ENCODE measurements at places on chromosomes 5 and 9.

DNA sequence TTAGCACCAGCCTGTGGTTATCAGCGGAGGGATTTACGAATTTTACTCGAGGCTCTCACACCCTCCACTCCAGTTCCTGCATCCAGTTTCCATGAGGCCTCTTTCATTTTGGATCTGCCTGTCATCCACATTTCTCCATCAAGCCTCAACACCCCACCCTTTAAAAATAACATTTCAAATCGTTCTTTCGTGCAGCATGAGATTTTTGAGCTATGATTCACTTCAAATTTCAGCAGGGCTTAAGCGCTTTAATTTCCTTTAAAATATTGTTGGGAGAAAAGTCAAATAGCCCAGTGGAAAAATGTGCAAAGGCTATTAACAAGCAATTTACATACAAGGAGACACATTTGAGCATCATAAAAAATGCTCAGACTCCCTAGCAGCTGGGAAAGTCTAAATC, 103.2 kb downstream of the MSX2 start:
- DNase-seq = no peak

DNA sequence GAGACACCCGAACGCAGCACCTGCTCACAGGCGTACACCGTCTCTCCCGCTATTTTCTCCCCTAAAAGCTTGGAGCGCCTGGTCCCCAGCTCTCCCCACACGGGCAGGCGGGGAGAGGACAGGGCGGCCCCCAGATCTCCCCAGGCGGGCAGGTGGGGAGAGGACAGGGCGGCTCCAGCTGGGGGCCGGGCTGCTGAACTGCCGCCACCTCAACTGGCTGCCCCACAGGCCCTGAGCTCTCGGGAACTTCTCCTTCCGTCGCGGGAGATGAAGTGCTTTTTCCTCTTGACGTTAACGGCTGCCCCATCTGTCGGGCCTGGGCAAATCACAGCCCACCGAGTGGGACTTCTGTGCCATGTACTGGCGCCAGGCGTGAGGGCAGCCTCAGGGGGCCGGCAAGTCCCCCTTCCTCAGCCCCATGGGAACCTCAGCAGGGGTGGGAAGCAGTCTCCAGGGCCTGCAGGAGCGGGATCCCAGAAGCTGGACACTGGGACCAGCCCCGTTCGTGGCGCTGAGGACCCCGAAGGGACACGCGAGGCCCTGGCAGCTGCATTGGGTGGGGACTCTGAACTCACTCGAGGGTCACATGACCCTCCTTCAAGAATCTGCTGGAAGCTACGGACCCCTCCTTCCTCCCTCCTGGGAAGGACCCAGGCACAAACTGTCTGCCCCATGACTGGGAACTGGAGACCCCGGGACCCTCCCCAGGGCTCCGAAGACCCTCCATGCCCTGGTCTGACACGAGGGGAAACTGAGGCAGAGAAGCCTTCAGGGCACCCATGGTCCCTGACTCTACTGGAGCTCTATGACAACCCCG, 5.7 kb upstream of the EGFL7 start:
- no peak for DNase-seq

- no peak for DNase-seq
Observed at GRCh38 chr9:71663216-71663615, 105.1 kb downstream of the CEMIP2 start.

DNA sequence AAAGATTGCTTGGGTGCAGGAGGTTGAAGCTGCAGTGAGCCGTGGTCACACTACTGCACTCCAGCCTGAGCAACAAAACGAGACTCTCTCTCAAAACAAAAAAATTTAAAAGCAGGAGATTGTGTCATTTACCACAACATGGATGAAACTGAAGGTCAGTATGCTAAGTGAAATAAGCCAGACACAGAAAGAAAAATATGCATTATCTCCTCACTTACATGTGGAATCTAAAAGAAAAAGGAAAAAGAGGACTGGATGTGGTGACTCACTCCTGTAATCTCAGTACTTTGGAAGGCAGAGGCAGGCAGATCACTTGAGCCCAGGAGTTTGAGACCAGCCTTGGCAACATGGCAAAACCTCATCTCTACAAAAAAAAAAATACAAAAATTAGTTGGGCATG, 146.8 kb upstream of the DAPK1 start:
- DNase-seq = no peak

- DNase-seq = no peak
Observed at GRCh38 chr9:35651956-35652828, 1.5 kb upstream of the SIT1 start.

- DNase-seq = no peak
Observed at GRCh38 chr9:16342246-16343020, 528.0 kb downstream of the BNC2 start.

GRCh38 chr9:134212809-134213507, 48.6 kb upstream of the RNU6ATAC start:
- DNase-seq = peak; percentile 54

DNA sequence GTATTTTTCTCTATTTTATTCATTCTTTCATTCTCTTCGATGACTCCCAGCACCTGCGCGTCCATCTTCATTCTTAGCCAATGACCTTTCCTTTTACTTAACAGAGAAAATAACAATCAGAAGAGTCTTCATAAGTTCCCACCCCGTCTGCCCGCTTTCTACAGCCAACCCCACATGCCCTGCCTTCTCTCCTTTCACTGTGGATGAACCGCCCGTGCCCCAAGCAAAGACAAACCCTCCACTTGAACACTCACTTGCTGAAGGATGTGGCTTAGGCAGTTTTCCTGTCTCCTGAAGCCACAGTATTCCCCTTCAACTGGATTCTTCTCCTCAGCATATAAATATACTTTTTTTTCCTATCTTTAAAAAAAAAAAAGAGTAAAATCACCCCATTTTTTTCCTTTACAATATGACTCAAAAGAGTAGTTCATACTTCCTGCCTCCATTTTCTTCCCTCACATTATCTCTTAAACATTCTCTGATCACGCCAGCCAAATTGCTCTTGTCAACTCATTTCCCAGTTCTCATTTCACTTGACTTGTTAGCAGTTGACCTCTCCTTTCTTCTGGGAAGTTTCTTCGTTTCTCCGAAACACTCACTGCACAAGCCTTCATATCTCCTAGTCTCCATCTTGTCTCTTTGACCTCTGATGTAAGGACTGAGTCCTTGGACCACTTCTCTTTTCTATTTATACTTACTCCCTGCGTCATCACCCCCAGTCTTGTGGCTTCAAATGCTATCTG, 11.1 kb downstream of the NIPSNAP3B start:
- DNase-seq = no peak

GRCh38 chr9:69204849-69205248, 30.8 kb downstream of the TJP2 start:
- no peak for DNase-seq

GRCh38 chr5:150184990-150185912, 4.6 kb upstream of the SLC6A7 start:
- DNase-seq = no peak

DNA sequence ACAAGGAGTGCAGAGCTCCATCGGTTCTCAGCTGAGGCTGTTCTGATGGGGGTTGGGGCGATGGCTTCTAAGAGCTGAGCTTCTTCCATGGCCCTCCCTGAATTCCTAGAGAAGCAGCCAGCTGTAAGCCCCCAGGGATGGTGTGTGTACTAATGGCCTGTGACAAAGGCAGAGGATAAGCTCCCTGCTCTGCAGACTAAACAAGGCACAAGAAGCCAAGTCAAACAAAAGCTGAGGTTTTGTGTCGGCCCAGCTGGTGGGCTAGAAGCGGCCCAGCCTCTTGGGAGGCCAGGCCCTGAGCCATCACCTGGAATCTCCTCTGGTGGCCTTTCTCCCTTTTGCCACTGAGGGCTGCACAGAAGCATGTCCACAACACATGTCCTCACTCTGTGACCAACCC, 75.0 kb upstream of the XPA start:
- no peak for DNase-seq

GRCh38 chr5:123559434-123559775, 47.4 kb downstream of the CSNK1G3 start:
- DNase-seq = no peak

DNA sequence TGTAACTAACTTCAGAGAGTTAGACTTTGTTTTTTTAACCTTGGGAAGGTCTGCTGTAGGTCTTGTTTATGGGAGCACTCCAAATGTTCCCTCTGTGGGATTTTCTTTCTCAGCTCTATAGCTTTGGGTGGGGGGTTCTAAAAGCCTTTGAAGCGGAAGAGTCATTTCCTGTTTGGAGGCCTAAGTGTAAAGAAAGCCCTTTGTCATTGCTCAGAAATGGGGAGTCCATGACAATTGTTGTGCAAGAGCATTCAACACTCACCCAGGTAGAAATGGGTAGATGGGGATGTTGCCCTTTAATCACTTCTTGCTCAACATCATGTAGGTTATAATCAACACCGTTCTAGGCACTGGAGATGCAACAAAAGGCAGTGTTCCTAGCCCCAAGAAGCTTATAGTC, 30.3 kb upstream of the MAST4 start:
- no peak for DNase-seq

GRCh38 chr5:148201151-148201550, 1.7 kb upstream of the SPINK6 start:
- DNase-seq = no peak

DNA sequence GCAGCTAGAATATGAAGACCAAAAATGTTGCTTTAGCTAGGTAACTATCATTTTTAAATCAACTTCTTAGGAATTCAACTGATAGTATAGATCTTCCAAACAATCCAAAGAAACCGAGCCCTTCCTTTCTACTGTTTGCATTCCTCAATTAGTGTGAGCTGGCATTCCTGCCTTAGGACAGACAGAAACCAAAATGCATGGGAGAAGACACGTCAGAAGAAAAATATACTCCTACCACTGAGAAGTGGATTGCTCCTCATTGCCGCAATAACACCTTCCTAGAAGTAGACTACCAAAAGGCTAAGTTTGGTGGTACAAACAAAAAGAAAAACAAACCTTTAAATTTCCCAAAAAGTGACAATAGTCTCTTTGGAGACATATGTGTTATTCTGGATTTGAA, 440.0 kb downstream of the SEMA5A start:
- no peak for DNase-seq

DNA sequence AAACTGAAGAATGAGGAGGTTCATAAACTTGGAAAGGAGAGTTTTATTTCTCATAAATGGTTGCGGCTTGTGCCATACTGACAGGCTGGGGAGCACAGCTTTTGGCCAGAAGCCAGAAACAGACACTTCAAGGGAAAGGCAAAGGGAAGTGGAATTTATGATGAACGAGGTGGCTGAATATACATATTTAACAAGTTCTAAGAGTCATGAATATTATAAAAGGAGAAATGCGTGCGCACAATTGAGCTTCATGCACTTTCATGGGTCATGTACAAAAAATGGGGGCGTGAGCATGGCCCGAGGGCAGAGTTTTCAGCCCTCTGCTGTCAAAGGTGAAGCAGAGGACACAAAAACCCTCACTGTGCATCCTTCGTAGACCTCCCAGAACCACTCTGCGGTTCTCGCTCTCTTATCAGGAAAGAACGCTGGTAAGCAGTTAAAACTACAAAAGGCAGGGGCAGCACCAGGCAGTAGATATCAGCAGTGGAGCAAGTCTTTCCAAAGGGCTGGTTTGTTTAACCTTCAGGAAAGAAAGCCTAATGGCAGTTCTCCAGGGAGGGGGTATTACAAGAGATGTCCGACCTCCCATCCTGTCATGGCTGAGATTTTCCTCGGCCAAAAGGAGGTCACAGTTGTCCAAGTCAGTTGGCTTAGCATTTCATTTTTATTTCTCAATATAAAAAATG, 29.0 kb downstream of the AUH start:
- no peak for DNase-seq

- DNase-seq = no peak
Observed at GRCh38 chr5:109825450-109825849, 135.7 kb downstream of the MAN2A1 start.

Data from lower leg skin (tissue), 4 donors.